ENCODE measurements at places on chromosomes 6 and 20.

- DNase-seq: no peak
Measured at GRCh38 chr6:155024391-155025027, 29.4 kb downstream of the TIAM2 start.

DNA sequence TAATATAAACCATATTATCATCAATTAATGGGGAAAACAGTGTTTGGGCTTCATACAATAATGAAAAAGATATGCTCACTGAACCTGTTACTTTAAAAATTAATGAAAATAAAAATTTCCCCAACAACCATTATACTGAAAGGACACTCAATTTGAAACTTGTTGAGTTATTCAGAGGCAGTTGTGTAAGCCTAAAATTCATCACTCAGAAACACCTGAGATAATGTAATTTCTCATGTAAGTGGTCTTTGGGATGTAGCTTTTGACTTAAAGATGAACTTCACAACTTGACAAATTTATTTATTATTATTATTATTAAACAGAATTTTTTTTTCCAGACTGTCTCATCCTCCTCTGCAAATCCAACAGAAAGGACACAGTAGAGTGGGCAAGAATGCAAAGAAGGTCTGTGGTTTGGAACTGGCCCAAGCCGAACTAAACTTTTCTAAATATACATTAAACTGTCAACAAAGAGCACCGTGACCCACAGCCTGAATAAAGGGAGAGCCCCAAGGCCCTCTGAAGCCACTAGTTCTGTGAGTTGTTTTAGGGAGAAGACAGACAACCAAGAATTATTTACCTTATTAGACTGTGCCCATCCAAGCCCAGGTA is 32.2 kb upstream of the HEY2 start:
- no peak for DNase-seq

GRCh38 chr6:170051229-170052172 is 239.4 kb downstream of the DLL1 start:
- no peak for DNase-seq

DNA sequence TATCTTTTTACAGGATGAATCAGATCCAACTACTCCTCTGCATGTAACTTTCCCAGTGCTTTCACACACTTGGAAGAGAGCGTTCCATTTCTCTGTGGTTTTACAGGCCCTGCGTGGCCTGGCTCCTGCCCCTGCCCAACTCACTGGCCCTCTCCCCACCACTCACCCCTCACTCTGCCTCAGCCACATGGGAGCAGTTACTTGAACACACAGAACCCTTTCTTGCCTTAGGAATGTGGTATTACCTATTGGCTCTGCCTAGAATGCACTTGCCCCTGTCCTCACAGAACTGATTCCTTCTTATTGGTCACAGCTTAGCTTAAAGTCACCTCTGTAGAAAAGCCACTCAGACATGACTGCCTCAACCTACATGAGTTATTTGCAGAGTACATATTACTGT is 108.4 kb downstream of the CRYBG1 start:
- DNase-seq: no peak

DNA sequence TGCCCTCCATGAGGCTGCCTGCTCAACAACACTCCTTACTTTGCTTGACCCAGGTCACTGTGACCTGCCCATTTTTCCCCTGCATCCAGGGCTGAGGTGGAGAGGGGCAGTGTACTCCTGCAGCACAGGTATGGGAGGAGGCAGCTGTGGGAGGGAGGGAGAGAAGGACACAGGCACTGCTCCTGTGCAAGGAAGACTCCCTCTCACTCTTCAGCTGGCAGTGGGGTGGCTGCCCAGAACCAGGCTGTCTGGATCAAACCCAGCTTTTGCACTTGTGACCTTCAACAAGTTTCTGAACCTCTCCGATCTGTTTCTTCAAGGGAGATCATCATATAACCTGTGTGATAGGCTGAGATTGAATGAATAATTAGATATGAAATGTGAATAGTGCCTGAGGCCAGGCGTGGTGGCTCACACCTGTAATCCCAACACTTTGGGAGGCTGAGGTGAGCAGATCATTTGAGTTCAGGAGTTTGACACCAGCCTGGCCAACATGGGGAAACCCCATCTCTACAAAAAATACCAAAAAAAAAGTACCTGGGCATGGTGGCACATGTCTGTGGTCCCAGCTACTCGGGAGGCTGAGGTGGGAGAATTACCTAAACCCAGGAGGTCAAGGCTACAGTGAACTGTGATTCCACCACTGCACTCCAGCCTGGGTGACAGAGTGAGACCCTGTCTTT is 14.1 kb downstream of the TGIF2 start:
- no peak for DNase-seq
